ENCODE measurements at places on chromosomes 12 and 14.
A peak's percentile ranks its signal among the peaks of the same experiment; 100 is the strongest.

DNA sequence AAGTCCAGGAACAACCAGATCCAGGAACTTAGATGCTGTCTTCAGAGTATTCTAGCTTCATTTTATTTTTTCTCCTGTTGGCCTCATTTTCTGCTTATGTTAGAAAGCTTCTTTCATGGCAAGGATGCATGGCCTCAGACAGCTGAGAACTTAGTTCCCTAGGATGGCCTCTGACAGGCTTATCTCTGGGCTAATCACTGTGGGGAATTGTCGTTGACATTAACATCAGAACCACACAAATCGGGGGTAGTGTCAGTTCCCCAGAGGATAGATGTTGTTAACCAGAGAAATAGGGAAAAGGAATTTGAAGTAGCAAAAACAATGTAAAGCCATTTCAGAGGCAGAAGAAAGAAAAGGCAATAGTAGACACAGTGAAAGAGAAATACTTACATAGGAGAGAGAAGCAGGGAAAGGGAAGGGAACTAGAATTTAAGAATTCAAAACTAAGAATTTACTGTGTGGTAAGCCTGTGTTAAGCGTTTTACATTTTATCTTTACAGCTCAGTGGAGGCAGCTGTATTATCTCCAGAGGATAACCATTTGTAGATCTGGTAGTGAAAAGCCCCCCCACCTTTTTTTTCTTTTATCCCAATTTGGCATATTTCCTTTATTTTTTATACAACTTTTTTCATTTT lies 21.8 kb downstream of the FUT8 start:
- H3K27ac ChIP-seq: no peak overlapping the region
- no peak overlapping the region for H3K4me3 ChIP-seq
- no peaks in the 10 kb centered on the region for H3K27me3 ChIP-seq
- H3K4me1 ChIP-seq: peaks cover 61% of the 10 kb centered on the region

DNA sequence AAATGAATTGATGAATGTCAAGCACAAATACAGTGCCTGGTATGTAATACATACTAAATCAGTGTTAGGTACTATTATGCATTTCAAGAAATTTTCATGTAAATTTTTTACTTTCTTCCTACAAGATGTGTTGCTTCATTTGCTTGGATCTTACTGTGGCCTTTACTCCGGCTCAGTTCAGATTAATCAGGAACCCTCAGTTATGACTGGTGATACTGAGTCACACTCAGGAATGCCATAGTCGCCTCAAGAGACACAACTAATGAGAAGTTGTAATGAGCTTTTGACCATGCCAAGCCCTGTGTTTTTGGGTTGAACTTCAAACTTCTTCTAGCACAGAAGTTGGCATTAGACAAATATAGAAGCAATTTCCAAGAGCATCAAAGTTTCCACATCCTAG lies 96.0 kb downstream of the TGFB3 start:
- no peak overlapping the region for H3K27ac ChIP-seq
- H3K27me3 ChIP-seq: no peaks in the 10 kb centered on the region
- peaks cover 8% of the 10 kb centered on the region for H3K36me3 ChIP-seq
- no peak overlapping the region for H3K4me3 ChIP-seq

DNA sequence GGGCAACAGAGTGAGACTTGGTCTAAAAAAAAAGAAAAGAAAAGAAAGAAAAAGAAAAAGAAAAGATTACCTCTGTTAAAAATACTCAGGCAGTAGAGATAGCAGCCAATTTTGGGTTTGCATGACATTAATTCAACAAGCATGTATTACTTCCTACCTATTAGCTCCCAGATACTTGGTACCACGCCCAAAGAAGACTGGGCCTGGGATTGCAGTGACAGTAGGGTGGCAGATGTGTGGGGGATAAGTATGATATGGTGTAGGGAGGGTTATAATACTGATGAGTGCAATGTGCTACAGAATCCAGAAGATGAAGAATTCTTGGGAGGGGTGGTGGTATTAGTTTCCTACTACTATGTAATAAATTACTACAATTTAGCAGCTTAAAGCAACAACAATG lies 46.4 kb upstream of the FOS start:
- H3K4me1 ChIP-seq: peaks cover 34% of the 10 kb centered on the region
- no peak overlapping the region for H3K4me3 ChIP-seq
- DNase-seq: no peak
- no peaks in the 10 kb centered on the region for H3K36me3 ChIP-seq
- H3K27ac ChIP-seq: peak overlapping the region; percentile 61
- no peaks in the 10 kb centered on the region for H3K27me3 ChIP-seq

DNA sequence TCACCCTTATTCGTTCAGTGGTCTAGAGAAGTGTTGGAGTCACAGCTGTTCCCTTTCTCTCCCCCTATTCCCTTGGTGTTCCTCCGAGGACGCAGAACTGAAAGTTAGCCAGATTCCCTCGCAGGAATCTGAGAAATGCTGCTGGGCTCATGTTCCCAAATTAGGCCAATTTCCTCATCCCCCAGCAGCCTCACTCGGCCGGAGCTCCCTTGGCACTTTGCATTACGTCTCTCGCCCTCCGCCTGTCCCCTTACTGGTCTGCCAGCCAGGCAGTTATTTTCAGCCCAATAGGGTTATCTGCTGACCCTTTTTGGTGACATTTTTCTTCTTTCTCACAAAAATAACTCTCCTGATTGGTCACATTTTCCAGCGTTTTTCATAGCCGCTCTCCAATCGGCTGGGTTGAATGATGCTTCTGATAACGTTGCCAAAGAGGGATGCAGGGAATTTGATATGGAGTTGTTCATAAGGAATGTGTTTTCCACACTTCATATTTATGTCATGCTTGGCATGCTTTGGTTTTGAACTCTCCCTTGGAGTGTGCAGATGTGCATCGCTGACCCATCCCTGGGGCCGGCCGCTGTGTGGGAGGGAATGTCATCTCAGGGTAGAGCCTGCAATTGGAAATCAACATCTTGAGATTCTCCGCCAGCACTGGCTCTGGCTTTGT lies 9.9 kb downstream of the IFT43 start:
- DNase-seq: no peak
- H3K4me1 ChIP-seq: no peaks in the 10 kb centered on the region
- no peak overlapping the region for H3K27ac ChIP-seq
- no peaks in the 10 kb centered on the region for H3K27me3 ChIP-seq
- peaks cover 5% of the 10 kb centered on the region for H3K36me3 ChIP-seq
- H3K4me3 ChIP-seq: no peak overlapping the region

All from naive thymus-derived CD8-positive, alpha-beta T cell (primary cell).